ENCODE measurements at places on chromosomes 12 and 14.

DNA sequence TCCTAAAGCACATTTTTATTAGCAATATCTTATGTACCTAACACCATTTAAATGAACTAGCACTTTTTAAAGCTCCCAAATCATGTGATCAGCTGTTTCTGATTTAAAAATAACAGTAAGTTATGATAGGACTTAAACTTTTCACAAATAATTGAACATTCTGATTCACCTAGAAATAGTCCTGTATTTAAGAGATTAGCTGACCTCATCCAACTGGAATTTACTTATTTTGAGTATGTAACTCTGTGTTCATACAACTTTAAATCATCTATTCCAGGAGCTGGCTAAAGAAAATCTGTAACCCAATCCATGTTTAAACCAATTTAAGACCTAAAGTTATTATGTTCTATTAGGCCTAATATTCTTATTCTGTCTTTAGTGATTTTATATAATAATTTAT, 184.3 kb downstream of the CCDC91 start:
- no peak for DNase-seq

DNA sequence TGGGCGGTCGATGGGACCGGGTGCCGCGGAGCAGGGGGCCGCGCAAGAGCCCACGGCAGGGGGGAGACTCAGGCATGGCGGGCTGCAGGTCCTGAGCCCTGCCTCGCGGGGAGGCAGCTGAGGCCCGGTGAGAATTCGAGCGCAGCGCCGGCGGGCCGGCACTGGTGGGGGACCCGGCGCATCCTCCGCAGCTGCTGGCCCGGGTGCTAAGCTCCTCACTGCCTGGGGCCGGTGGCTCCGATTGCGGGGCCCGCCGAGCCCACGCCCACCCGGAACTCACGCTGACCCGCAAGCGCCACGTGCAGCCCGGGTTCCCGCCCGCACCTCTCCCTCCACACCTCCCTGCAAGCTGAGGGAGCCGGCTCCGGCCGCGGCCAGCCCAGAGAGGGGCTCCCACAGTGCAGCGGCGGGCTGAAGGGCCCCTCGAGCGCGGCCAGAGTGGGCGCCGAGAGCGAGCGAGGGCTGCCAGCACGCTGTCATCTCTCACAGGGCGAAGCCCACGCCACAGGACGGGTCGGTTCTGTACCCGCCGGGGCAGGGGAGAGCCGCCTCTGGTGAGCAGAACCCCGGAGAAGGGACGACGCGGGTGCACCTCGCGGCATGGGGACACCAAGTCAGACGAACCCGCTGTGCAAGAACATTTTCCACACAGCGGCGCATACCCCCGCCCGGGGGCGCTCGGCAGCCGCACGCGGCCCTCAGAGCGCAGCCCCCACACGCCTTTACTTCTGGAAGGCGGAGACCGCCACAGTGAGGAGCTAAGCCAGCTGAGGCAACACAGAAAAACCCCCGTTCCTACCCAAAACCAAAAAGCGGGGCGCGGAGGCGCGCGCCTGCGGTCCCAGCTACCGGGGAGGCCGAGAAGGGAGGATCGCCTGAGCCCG, 1.2 kb upstream of the SIVA1 start:
- no peak for DNase-seq

GRCh38 chr14:30996892-30997659, 28.4 kb upstream of the AP4S1 start:
- no peak for DNase-seq

DNA sequence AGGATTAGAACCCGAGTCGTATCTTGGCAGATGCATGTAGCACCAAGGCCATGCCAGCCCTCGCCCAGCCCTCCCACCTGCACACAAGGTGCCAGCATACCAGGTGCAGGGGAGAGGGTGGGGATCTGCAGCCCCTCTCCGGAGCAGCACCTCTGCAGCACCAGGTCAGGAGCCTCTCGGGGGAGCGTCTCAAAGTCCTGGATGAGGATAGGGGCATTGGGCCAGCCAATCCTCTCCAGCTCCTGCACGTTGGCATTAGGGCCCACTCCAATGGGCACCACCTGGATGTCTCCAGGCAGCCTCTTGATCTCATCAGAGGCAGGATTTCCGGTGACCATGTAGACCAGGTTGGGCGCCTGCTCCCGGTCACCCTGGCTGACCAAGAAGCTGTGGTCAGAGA, 73.2 kb upstream of the ANO2 start:
- no peak for DNase-seq

- DNase-seq = no peak
Measured at GRCh38 chr14:92599811-92600210, 86.2 kb downstream of the RIN3 start.

DNA sequence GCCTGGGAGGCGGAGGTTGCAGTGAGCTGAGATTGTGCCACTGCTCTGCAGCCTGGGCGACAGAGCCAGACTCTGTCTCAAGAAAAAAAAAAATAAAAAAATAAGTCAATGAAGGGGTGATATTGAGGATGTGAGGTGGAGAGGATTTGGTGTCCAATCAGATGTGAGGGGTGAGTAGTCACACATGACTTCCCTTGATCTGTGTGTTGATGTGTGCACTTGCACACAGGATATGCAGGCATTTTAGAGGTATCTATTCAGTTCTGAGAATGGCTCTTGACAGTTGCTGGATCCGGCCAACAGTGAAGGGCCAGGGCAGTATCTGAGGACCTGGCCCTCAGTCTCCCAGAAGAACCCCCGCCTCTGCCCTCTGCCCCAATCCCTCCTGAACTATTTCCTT, 7.8 kb upstream of the SP7 start:
- no peak for DNase-seq

DNA sequence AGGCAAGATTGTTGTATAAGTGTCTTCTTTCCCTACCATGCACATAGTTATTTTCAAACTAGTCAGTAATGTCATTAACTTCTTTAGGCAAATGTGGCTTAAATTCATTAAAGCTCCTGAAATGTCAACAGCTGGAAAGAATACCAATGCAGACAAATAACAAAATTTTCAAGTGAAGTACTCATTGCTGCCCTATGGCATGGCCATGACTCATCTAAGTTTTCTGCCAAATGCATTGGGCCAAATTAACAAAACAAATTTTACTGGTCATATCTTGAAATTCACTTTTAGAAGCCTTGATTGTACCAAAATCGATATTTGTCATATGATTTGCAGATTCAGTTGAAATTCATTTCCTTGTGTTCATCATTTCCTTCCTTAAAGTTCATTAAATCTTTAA, 915.9 kb downstream of the SLC6A15 start:
- no peak for DNase-seq

GRCh38 chr14:61813096-61813606, 50.9 kb downstream of the SNAPC1 start:
- no peak for DNase-seq

DNA sequence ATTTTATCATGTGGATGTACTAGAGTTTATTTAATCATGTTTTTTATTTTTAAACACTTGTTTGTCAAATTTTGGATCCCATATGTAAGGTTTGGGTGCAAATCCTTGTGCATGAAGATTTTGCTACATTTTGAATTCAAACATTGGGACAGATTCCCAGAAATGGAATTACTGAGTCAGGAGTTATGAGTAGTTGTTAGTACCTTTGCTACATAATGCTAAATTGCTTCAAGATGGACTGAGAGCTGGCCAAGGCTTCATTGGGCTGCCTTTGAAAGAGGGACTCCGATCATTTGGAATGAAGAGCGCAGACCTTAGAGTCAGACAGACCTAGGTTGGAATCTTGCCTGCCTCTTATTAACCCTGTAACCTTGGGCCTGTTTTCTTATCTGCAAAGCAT, 154.9 kb upstream of the PWP1 start:
- no peak for DNase-seq

- no peak for DNase-seq
Measured at GRCh38 chr12:49190974-49191373, 2.1 kb upstream of the TUBA1A start.

GRCh38 chr14:50813544-50813863, 17.5 kb downstream of the NIN start:
- DNase-seq = no peak
